HuH-7 (cell line): ENCODE measurements at places on chromosomes 2 and 18.

DNA sequence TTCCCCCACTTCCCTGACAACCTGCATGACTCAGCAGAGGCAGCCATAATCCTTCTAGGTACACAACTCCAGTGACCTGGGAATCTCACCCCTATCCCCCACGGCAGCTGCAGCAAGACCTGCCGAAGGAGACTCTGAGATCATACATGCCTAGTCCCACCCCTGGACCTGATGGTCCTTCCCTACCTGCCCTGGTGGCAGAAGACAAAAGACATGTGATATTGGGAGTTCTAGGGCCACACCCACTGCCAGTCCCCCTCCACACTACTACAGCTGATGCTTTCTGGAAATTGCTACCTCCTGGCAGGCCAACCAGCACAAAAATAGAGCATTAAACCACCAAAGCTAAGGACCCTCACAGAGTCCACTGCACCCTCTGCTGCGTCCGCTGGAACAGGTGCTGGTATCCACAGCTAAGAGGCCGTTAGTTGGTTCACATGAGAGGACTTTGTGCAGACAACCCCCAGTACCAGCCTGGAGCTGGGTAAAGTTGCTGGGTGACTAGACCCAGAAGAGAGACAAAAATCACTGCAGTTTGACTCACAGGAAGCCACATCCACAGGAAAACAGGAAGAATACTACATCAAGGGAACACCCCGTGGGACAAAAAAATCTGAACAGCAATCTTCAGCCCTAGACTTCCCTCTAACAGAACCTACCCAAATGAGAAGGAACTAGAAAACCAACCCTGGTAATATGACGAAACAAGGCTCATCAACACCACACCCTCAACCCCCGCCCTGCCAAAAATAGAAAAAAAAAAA, 12.5 kb downstream of the MARCO start:
- DNase-seq: no peak

- DNase-seq: no peak
Observed at GRCh38 chr2:239765911-239766310, 259.2 kb downstream of the NDUFA10 start.

GRCh38 chr2:151824886-151825285, 3.3 kb downstream of the ARL5A start:
- DNase-seq: no peak

GRCh38 chr2:873027-873426, 77.6 kb upstream of the SNTG2 start:
- no peak for DNase-seq
